Stimulated activated CD8-positive, alpha-beta memory T cell treated with anti-CD3 and anti-CD28 coated beads, Interleukin-15, amount 100 ng/mL, for 24 hours (primary cell): ENCODE measurements at places on chromosomes 2 and 18.

GRCh38 chr2:124571836-124572235 lies 546.7 kb downstream of the CNTNAP5 start:
- DNase-seq: no peak

DNA sequence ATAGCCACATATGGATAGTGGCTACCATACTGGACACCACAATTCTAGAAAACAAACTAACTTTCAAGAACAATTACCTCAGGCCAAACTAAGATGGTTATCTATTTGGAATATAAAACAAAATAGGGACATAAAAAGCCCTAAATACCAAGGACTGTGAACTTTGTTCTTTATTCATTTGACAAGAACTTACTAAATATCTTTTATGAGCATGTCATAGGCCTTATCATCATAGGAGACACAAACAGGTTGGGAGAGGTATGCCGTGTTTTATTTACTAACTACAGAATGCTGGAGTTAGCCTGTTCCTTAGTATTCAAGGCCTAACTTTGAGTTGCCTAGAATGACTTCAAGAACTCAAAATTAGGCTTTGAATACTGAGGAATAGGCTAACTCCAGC lies 32.1 kb downstream of the CCDC93 start:
- DNase-seq: no peak

GRCh38 chr2:75389271-75389670 lies 171.5 kb downstream of the EVA1A start:
- DNase-seq: no peak

- no peak for DNase-seq
These were observed 112.8 kb upstream of the SLC39A10 start for GRCh38 chr2:195543902-195544894.

GRCh38 chr2:142668420-142668819 lies 209.0 kb upstream of the KYNU start:
- no peak for DNase-seq

- DNase-seq: no peak
These were observed 116.8 kb upstream of the ALPP start for GRCh38 chr2:232261776-232262175.

DNA sequence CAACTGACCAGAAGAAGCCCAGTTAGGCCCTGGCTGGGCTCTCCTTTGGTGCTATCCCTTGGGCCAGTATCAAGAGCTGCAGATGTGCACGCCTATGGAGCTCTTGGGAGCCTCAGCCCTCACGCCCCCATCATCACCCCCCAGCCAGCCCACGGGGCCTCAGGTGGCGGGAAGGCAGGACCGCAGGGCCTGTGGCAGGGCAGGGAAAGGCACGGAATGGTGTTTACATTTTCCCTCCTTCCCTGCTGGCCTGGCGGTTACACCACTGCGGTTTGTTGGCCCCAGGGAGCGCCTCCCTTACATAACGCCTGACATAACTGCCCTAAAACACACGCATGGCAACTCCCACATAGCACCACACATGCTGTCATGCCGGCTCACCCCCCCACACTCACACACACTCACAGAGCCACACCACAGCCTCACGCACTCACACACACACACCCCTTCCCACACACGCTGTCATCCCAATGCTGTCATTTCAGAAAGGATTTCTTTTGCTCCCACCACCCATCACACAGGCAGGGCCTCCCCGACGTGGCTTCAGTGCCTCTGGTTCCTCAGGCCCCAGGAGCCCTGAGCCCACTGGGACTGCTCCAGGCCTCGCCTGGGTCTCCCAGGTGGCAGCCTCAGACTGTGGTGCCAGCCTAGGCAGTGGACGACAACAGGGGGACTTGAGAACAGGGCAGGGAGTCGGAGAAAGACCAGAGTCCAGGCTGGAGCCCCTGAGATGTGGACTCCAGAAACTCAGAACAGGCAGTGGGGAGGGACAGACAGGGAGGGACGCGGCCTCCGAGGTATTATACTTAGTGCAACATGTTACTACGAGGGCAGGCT lies 15.7 kb downstream of the ZFP36L2 start:
- no peak for DNase-seq

DNA sequence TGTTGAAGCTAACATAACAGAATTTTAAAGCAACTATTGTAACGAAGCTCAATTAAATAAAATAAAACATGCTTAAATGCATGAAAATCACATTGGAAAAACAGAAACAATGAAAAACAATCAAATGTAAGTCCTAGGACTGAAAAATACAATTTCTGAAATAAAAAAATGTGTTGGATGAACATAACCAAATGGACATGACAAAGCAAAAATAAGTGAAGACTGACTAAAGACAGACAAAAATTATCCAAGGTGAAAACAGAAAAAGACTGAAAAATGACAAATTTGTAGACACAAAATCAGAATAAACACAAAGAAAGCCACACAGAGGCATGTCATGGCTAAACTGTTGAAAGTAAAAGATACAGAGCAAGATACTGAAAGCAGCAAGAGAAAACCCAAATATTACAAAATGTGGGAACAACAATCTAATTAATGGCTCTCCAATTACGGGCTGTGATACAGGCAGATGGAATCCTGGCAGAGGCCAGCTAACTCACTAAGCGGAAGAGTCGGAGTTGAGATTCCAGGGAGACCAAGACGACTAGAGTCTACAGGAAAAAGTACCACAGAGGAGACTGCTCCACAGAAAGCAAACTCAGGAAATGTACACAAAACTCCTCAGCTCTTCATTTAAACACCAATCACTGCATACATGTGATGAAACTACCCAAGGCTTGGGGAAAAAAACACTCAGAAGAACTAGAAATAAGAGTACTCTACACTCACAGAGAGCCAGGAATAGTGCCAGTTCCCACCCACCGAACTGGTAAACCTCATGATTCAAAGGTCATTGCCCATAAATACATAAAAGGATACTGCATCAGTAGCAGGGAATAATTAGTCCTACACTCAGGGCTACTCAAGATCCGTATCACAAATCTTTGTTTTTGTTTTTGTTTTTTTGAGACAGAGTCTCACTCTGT lies 83.6 kb downstream of the ATAD2B start:
- DNase-seq: no peak

DNA sequence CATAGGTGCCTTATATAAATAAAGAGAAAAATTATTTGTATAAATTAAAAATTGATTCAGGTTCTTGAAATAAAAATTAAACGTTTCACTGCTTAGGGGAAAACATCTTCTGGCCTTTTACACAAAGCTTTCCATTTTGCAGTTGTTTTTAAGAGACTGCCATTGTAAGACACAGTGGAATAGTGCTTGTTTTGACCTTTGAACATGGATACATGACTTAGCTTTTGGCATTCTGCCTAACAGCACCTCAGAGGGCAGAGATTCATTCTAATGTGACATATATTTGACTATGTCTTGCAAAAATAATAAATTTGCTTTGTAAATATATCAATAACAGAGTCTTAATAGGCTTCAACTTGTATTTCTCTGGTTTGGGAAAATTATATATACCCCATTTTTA lies 142.1 kb downstream of the SLC4A10 start:
- no peak for DNase-seq

- no peak for DNase-seq
These were observed 21.3 kb upstream of the CDC42EP3 start for GRCh38 chr2:37692711-37693110.

GRCh38 chr2:108215794-108216211 lies 24.0 kb upstream of the SULT1C3 start:
- DNase-seq: no peak

- no peak for DNase-seq
These were observed 180.7 kb downstream of the PLCL1 start for GRCh38 chr2:197985029-197985638.
